Left hindlimb (tissue), 1 donor: ENCODE measurements at places on chromosomes 1 and 21.

- DNase-seq, result no peak
Measured at GRCh38 chr1:61352845-61353435, 270.6 kb downstream of the NFIA start.

- DNase-seq, result no peak
Measured at GRCh38 chr1:116806245-116806644, 52.0 kb downstream of the CD2 start.

GRCh38 chr1:71650119-71650518, 569.3 kb upstream of the ZRANB2 start:
- no peak for DNase-seq

DNA sequence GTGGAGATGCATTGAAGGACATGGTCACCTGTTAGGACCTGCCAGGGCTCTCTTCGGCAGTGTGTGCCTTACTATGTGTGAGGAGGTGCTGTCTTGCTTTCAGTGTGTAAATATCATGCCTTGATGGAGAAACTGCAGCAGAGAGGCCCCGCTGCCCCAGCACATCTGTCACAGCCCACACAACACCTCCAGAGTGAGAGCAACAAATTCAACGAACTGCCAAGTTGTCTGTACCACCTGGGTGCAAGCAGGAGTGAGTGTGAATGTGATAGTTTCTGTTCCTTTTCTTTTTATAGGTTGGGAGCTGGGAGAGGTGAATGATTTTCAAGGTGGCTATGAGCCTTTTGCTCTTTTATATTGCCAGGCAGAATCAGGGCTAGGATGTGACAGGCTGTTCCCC, 114.6 kb upstream of the KIAA0040 start:
- DNase-seq, result no peak

- DNase-seq, result no peak
Measured at GRCh38 chr1:29936031-29936544, 699.8 kb downstream of the PTPRU start.

DNA sequence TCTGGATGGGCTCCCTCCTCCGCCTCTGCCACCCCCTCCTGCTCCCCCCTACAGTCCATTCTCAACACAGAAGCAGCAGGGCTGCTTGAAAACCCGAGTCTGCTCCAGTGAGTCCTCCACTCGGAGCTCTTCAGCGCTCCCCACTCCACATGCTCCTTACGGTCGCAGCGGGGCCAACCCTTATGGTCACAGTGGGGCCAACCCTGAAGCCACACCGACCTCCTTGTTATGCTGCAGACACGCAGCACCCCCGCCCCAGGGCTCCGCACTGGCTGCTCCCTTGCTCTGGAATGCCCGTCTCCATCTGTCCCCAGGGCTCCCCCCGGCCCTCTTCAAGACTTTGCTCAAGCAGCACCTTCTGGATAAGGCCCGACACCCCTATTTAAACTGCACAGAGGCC, 22.6 kb downstream of the GPR157 start:
- DNase-seq, result no peak

DNA sequence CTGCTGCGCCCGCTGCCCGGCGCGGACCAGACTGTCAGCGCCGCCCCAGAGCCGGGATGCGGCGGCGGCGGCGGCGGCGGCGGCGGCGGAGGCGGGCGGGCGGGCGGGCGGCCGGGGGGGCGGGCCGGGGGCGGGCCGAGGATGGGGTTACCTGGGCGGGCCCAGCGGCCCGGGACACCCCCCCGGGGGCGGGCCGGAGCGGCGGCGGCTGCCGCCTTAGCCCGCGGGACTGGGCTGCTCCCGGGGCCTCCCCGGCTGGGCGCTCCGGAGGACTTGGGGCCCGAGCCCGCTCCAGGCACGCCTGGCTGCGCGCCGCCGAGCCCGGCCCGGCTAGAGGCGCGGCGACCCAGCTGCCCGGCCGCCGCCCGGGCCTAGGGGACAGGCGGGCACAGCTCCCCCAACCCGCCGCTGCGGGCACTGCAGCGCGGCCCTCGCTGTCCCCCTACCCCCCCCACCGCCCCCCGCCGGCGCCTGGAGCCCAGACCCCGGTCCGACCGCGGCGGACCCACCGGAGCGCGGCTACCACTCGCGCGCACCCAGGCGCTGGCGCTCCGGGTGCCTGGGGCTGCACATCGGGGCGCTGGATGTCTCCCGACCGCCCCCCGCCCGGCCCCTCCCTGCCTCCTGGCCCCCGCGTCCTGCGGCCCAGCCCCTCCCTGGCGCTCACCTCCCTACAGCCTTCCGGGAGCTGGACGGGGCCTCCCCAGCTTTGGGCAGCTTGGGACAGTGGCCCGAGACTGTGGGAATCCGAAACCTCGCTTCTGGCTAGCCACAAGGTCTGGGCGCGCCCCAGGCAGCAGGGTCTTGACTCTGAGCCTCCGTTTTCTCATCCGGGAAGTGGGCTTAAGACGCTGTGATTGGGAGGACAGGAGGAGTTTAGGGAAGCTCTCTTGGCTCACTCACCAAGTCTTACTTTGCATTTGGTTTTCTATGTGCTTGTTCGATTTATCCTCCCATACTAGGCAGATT, at the start of gene WNT4:
WNT4 (minus strand) TSS at position 33 of the 969 bp plus-strand sequence. CDS start 175 bp downstream, outside the sequence.
- peak; percentile 51 for DNase-seq

GRCh38 chr21:25790122-25790877, 55.5 kb downstream of the GABPA start:
- DNase-seq, result peak; percentile 44

GRCh38 chr1:67726224-67726623, 41.2 kb downstream of the GADD45A start:
- no peak for DNase-seq

DNA sequence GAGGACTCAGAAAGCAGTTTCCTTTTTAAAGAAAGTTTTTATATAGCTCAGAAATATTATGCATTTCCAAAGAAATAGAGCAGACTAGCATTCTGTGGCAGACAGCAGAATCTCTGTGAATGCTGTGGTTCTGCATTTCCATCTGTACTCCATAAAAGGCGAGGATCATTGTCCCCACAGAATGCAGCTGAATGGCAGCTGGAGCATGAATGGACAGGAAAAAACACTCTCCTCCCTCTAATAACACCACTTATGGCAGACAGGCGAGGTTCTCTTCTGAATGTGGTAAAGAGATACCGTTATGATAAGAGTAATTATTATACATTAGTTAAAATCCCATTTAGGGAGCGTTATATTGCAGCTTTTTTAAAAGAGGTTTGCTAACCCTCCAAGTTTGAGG, 81.4 kb upstream of the WLS start:
- no peak for DNase-seq

GRCh38 chr1:82919837-82920236, 1079.1 kb downstream of the TTLL7 start:
- DNase-seq, result no peak

- DNase-seq, result no peak
Measured at GRCh38 chr1:22317231-22317919, 134.3 kb upstream of the ZBTB40 start.

DNA sequence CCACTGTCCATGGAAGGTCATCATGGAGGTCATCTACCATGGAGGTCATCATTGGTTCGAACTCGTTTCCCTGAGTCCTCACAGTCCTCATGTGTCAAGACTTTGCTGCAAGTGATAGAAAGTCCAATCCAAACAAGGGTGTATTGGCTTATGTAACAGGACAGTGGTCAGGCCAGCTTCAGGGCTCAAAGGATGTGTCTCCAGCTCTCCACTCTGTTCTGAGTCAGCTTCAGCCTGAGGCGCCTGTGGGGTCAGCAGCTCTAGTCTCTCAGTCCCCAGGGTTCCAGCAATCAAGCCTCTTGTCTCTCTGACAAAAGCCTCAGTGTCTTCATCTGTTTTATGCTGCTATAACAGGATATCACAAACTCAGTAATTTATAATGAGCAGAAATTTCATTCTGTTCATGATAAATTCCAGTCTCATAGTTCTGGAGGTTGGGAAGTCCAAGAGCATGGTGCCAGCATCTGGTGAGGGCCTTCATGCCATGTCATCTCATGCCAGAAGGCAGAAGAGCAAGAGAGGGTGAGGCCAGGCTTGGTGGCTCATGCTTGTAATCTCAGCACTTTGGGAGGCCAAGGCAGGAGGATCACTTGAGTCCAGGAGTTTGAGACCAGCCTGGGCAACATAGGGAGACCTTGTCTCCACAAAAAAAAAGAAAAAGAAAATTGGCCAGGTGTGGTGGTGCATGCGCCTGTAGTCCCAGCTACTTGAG, 19.5 kb downstream of the A3GALT2 start:
- DNase-seq, result peak; percentile 3

DNA sequence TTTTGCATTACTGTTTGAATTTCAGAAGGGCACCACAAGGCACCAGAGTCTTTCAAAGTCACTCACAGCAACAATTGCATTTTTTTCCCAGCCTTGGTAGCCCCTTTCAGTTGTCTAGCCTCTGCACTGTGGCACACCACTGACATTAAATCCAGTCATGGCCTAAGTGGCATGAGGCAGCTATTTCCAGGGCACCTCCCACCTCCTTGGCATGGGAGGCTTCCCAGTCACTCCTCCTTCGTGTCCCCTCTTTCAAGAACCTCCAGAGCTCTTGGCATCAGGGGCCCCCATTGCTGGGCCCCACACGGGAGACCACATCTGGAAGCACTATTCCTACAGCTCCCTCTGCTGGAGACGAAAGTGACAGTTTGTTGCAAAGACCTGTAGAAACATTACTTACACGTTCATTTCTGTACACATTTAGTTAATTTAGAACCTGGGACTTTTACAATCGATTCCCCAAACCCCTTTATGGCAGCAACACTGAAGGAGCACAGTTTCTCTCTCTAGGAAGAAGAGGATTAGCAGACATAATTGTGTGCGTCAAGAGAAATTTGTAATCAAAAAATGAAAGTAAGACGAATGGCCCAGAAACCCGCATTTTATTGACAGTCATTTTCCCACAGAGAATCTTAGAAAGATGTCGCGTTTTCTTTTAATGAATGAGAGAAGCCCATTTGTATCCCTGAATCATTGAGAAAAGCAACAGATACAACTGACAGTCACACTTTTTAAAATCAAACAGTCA, 5.7 kb upstream of the CHD5 start:
- DNase-seq, result no peak

DNA sequence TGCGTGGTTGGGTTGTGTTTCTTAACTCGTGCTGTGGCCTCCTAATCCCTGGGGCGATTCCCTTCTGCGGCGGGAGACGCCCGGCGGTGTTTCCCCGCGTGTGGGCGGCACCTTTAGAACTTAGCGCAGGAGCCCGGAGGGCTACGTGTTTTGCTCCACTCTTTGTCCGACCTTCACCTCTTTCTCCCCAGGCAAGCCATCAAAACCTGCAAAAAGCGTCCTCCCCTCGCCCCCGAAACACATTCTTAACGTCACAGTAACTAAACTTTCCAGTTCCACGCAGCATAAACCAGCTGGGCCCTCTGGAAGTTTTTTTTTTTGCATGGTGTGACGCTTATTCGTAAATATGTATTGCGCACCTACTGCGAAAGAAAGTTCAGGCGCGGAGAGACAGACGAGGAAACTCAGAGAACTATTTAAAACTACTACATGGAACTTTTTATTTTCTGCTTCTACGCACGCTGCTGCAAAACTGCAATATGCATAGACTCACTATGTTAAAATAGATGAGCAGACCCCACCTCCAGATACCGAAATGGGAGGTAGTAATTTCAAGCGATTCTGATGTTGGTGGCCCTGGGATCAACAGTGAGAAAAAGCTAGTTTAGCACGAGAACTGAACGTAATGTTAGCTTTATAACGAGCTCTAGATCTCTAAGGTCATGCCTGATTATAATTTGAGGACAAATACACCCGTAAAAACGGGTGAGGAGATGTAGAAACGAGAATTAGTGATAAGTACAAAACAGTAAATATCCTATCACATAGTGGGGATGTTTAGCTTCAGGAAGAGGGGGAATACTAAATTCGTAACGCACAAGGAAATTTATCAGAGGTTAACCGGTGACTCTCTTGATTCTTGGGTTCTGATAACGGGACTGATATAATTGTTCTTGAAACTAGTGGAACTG, 920 bp downstream of the MTR start:
- no peak for DNase-seq

GRCh38 chr1:200154069-200154767, 126.7 kb downstream of the NR5A2 start:
- DNase-seq, result no peak

DNA sequence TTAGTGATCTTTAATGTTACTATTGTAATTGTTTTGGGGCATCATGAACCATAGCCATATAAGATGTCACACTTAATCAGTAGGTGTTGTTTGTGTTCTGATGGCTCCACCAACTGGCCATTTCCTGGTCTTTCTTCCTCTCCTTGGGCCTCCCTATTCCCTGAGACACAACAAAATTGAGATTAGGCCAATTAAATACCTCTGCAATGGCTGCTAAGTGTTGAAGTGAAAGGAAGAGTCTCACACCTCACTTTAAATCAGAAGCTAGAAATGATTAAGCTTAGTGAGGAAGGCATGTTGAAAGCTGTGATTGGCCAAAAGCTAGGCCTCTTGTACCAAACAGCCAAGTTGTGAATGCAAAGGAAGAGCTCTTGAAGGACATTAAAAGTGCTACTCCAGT, 30.7 kb downstream of the PPP2R5A start:
- no peak for DNase-seq

DNA sequence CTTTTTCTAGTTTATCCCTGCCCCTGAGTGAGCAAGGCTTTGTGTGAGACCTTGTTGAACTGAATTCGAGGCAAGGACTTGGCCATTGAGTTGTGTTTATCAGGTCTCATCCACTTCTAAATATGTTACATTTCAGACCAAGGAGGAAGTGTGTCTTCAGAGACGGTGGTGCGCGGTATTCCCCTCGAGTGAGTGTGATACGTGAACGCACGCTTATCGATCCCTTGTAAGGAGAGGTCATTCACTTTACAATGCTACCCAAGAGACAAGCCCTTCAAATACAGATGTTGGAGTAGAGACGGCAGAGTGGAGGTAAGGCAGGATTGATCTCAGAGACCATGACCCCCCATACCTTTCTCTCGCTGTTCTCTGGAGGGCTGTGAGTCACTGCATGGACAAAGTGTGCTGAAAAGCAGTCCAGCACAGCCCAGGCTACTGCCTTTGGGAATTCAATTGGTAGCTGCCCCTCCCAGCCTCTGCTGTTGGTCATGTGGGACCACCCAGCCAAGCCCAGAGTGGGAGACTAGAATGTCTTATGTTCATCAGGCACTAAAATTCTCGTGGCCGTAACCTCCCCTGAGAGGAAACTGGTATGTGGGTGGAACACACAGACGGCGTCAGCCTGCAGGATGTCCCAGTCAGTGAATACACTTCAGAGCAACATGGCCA, 16.3 kb upstream of the MTARC1 start:
- no peak for DNase-seq

DNA sequence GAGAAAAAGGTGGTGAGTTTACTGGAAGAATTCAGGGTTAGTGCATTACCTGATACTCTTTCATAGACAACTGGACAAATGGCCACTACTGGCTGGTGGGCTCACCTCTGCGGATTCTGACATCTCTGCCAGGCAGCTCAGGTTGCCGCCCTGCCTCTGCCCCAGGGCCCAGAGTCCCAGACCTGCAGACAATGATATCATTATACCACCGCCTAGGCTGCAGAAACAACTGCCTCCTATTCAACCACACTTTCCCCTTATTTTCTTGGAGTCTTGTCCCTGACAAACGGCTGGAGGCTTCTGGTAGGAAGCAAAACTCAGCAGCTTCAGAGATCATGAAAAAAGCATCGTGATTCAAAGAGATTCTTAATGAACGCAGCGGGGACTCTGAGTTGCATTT, 37.0 kb downstream of the IRF2BP2 start:
- DNase-seq, result no peak
